ENCODE measurements at places on chromosomes 2 and 18.
A peak's percentile ranks its signal among the peaks of the same experiment; 100 is the strongest.

DNA sequence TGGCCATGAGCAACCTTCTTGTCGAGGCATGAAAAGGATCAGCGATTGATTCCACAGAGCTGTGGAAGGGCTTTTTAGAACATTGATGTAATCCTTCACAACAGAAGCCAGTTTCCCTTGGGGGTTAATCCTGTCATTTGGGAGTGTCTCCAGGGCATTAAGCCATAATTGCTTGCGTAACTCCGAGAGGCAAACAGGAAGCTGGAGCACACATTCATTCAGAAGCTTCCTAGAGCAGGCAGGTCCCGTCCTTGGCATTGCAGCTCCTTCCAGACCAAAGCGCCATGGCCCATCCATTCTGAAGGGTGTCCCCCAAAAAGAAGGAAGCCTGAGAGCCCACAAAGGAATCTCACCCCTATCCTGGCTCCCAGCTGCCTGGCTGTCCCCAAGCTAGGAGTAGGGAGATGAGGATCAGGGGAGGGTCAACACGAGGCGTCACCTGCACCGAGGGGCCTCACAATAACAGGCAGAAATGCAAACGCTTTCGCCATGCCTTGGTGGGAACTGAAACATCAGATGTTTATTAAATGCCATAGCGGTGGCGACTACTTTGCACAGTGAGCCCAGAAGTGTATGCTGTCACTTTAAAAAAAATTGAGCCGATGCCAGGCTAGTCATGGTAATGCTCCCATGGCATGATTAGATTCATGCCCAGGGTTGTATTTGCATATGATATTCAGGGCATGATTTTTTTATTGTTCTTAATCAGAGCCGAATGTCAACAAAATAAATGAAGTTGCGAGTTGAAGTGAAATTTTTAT lies 339.4 kb downstream of the BCL11A start:
- no peak for DNase-seq

- DNase-seq, result peak; percentile 77
These were observed 135.9 kb downstream of the TGIF1 start for GRCh38 chr18:3585656-3586509.

DNA sequence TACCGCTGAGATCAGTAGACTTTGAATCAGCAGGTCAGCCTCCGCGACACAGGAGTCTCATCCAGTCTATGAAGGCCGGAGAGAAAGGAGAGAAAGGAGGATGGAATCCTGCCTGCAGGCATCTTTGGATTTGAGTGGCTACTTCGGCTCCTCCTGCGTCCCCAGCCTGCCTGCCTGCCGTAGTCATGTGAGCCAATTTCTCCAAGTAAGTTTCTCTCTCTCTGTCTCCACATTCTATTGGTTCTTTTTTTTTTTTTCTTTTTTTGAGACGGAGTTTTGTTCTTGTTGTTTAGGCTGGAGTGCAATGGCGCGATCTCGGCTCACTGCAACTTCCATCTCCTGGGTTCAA lies 16.7 kb downstream of the PDCD1 start:
- no peak for DNase-seq

DNA sequence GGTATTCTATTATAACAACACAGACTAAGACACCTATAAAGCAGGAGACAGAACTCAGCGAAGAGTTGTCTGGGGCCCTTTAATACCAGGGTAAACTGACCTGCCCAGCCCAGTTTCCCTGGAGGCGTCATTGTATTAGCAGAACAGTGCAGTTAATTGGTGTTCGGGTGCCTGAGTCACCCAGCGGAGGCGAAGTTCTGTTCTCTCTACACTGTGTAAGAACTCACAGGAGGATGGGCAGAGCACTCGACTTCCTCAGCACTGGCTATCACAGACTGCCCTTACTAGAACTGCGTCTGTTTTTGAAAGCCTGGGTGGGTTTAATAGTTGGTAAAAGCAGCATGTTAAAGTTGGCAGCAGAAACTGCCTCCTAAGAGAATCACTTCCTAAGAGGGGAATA lies 106.5 kb upstream of the ATP8B1 start:
- DNase-seq, result no peak

Measured in foreskin fibroblast (primary cell).